GM12865 (cell line): ENCODE measurements at places on chromosomes 4 and X.

GRCh38 chr4:35789899-35790574 is 454.3 kb downstream of the ARAP2 start:
- DNase-seq: no peak

GRCh38 chr4:85260064-85260463 is 214.9 kb upstream of the ARHGAP24 start:
- no peak for DNase-seq

DNA sequence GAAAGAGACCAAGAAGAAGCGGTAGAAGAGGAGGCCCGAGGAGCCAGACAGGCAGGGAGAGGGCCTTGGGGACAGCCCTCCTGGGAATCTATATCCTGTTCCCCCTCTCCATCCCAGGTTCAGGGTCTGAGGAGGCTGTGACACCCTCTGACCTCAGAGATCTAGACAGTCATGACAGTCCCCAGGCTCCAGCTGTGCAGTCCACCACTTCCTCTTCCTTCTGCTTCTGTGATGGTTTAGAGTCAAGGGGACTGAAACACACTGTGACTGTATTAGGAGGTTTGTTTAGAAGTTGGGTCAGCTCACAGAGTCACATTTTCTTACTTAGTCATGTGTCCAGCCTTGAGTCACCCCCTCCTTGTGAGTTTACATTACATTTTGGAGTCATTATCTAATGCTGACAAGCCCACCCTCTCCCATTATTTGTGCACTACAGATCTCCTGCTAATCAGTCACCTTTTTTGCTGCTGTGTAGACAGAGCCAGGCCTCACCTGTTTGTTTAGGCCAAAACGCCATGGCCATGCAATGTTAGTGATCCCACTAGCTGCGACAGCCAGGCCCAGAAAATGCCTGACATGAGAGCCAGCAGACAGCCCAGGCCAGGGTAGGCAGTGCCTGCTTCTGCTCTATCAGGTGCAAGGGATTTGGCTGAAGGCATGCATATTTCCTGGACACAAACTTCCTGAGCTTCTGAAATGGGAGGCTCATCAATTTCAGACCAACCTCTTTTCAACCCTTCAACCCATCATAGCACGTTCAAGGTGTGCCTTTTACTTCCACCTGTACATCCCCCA is 26.0 kb downstream of the MANBA start:
- DNase-seq: peak; percentile 66

DNA sequence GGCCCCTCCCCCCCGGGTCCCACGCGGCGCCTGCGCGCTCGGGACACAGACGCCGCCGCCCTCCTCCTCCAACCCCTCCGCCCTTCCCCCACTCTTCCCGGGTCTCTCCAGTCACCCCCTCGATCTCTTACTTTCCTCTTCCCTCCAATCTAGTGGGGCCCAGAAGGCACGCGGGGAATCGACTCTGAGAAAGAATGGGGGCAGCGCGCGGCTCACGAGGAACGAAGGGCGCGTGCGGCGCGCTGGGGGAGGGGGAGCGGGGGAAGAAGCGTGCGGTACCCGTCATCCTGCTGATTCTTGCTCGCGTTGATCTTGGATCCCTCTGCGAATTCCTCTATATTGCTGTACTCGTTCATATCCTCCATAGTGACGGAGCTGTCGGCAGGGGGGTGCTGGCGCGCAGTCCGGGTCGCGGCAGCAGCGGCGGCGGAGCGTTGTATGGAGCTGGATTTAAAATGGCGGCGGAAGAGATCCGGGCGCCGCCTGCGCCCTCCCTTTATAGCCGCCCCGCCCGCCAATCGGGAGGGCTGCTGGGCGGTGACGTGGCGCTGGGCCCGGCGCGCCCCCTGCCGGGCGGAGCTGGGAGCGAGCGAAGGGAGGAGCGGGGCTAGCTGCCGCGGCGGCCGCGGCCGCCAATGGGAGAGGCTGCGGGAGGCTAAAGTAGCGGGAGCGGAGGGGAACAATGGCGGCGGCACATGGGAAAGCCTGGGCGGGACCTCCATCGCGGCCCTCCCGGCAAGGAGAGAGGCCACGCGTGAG is 1.1 kb downstream of the HNRNPDL start:
- DNase-seq: peak; percentile 96
